ENCODE measurements at places on chromosomes 3 and 15. TPM values are rescaled to one million over a fixed set of nuclear protein-coding genes. Genes with fewer than 3 reads are reported as not detected.

Gene DAZL
- total RNA-seq: not detected

- peak; percentile 80 for DNase-seq
Measured at GRCh38 chr3:101725194-101725889, 928 bp downstream of the CEP97 start.

DNA sequence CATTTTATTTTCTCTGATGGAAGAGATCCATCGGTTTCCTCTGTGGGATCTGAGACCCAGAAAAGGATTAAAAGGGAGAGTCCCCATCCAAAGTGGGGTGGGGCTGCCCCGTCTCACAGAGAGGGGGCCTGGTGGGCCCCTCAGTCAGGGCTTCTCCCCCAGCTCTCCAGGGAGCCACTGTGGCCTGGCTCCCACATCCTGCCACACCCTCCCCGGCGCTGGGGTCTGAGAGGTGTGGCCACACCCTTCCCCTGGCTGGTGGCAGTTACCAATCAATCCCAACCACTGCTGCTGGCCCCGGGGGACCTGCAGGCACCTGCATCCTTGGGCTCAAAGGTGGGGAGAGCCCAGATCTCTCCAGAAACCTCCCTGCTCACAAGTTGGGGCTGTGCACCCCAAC lies 161.8 kb upstream of the IQSEC1 start:
- DNase-seq: peak; percentile 52

Gene SAXO2
- 6.8 TPM for total RNA-seq

Gene CILP
- total RNA-seq: not detected

Gene ARL8B
- 52.4 TPM for total RNA-seq

DNA sequence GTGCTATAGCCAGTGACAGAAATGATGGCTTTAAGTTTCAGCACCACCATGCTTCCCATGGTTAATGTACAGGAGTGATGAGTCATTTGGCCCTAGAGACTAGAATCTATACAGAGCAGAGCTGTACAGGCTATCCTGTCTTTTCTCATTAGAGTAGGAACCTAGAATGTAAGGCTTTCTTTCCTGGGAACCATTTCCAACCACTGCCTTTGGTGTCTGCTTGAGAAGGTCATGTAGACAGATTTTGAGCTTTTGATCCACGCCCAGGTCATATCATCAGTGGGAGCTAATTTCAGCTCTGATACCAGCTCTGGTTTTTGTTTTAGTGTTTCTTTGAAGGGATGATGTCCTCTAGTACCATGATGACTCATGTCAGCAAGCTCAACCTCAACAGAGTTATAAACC lies 543.1 kb downstream of the NTRK3 start:
- no peak for DNase-seq

GRCh38 chr3:100730524-100730923 lies 21.2 kb downstream of the TFG start:
- DNase-seq: no peak

Gene COMMD2
- 18.8 TPM for total RNA-seq

DNA sequence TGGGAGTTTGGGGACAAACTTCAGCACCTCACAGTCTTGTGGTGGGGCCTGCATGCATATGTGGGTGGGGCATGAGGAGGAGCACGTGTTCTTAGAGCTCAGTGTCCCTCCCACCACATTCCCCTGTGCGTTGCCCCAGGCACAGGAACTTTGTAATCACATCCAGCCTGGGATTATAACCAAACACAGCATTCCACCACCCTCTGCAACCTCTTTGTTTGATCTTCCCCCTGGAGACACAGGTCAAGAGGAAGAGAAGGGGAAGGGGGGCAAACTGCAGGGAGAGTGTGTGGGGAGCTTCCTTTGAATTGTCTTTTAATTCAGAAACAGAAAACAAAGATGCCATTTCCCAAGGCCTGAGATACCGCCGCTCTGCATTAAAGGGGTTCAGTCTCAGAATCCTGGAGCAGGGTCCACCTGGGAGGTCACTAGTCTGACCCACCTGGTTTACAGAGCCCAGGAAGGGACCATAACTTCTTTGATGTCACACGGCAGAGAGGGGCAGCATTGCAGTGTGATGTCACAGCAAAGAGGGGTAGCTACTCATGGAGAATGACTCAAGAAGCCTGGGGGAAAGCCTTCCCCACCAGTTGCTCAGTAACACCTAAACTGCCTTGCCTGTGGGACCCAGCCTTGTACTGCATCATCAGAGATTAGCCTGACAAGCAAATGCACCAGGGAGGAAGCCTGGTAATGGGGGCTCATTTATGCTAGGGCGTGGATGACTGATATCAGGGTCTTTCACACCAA lies 106.3 kb upstream of the RNU6-1 start:
- DNase-seq: peak; percentile 43

Gene EPHA6
- total RNA-seq: not detected

GRCh38 chr15:32029409-32029861 lies 880 bp upstream of the CHRNA7 start:
- no peak for DNase-seq

Gene NEK10
- total RNA-seq: 0.72 TPM

DNA sequence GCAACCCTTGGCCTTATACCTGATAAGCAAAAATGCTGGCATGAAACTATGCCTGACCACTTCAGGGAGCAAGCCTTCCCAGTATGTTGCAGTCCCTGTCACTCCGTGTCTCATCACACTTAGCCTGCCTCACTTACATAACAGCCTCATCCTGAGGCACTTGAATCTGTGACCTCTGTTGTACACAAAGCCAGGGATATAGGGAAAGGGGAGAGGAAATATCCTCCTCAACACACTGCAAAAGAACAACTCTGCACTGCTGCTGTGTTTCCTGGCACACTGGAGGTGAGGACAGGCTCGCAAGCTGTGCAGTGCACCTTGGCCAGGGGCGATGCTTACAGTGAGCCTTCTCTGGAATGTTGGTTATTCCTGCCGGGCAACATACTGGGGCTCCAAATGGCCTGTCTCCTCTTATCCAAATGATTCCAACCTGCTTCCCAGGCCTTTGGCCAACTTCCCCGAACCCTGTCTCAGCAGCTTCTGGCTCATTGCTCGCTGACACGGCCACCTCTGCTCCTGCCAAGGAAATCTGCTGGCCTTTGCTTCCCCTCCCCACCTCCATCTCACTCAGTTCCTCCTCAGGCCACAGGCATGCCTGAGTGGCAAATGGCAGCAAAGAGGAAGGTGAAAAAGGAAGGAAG lies 109.2 kb downstream of the CD47 start:
- no peak for DNase-seq

- no peak for DNase-seq
Measured at GRCh38 chr3:16538507-16538906, 25.0 kb upstream of the RFTN1 start.

GRCh38 chr3:34687671-34688070 lies 889.2 kb downstream of the PDCD6IP start:
- DNase-seq: no peak

Gene MEGF11
- not detected for total RNA-seq

DNA sequence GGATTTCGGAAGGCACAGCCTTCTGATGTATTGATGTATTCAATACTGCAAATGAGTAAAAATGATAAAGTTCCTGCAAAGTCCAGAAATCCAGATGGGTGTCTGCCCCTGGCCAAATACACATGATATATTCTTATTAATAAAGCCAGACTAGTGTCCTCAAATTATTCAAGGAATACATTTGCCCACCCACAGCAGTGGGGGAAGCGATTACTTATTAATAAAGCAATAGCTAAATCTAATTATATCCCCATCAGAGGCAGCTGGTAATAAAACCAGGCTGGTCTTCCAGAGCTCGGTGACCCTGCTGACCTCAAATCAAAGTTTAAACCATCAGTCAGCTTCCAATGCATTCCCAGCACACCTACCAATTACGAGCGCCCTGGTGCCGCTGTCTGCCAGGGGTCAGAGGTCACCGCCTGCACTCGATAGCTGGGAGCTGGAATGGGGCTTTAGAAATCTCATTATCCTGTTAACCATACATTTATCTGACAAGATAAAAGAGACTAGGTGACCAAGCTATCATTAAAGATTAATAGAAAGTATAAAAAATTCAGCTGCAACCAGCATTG lies 330.3 kb downstream of the UACA start:
- no peak for DNase-seq
